ENCODE measurements at places on chromosomes 5 and 9.

- no peak for DNase-seq
Measured at GRCh38 chr5:178423431-178423830, 166.8 kb downstream of the COL23A1 start.

DNA sequence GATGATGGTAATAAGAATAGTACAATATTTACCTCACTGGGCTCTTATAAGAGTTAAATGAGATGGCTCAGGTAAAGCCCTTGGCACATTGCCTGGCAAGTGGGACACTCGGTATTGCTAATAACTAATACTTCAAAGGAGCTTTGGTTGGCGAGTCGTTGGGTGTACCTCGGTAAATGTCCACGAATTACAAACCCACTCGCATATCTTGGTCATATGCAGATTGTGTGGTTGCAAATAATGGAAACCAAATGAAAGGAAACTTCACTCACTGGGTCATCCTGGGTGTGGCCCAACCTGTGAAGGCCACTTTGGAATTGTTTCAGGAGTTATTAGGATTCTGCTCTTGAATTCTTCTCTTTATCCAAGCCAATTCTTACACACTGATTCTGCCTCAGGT is 147.5 kb downstream of the NTRK2 start:
- DNase-seq: no peak

GRCh38 chr5:180976518-180976917 is 12.1 kb upstream of the BTNL3 start:
- DNase-seq: no peak

DNA sequence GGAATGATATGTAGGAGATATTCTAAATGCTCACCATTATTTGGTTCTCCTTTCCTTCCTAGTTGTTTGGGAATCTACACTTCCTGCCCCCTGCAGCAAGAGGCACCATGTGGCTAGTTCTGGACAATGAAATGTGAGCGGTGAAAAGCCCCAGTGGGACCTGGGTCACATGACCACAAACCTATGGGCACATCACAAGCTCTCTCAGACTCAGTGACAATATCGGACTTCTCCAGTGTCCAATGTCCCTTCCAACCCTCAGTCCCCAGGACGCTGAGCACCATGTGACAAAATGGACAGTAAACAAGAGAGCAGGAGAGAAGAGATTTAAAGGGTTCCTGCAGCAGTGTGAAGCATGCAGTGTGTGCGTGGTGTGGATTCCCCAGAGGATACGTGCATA is 44.6 kb upstream of the FOXE1 start:
- DNase-seq: no peak

Data from mesenchymal stem cell (in vitro differentiated cells and primary cell).